CD4-positive, alpha-beta T cell treated with Interleukin-15 for 1 hour (primary cell): ENCODE measurements at places on chromosomes 2 and 18.

DNA sequence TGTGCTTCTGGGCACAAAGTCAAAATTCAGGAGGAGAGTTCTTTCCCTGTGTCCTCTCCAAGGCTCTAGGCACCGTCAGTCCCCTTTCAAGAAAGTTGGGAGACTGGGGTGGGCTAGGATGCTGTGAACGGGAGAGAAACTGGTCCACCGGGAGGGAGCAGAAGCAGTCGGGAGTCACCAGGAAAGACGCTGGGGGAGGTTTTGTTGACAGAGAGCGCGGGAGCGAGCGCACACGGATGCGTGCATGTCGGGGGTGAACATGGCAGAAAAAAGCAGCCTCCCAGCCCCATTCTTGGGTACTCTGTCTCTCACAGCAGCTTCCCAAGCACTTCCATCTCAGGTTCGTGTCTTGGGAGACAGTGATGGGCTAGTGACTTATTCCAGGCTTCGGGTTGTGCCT lies 97.1 kb upstream of the PXDN start:
- DNase-seq = peak; percentile 2

GRCh38 chr18:70126832-70127231 lies 78.7 kb downstream of the RTTN start:
- no peak for DNase-seq

GRCh38 chr2:19207452-19207851 lies 151.0 kb downstream of the OSR1 start:
- no peak for DNase-seq

- DNase-seq = no peak
These were observed 53.1 kb upstream of the HS6ST1 start for GRCh38 chr2:128371648-128372345.

- no peak for DNase-seq
These were observed 33.8 kb downstream of the SMC6 start for GRCh38 chr2:17719562-17720371.

DNA sequence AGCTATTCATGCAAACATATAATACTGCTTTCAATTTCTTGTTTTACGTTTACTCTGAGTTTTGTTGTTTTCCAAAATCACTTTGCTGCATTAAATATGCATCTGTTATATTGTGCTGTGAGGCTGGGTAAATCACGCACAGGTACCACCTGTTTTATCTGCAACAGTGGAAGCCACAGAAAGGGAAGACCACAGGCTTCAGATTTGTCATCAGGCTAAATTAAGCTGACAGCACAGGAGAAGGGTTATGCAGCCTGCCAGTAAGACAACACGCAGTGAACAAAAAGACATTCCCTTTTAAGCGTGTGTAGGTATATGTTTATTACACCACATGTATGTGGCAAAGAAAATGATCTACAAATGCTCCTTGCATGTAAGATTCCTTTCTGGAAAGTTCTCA lies 38.2 kb downstream of the ZNF516 start:
- no peak for DNase-seq

DNA sequence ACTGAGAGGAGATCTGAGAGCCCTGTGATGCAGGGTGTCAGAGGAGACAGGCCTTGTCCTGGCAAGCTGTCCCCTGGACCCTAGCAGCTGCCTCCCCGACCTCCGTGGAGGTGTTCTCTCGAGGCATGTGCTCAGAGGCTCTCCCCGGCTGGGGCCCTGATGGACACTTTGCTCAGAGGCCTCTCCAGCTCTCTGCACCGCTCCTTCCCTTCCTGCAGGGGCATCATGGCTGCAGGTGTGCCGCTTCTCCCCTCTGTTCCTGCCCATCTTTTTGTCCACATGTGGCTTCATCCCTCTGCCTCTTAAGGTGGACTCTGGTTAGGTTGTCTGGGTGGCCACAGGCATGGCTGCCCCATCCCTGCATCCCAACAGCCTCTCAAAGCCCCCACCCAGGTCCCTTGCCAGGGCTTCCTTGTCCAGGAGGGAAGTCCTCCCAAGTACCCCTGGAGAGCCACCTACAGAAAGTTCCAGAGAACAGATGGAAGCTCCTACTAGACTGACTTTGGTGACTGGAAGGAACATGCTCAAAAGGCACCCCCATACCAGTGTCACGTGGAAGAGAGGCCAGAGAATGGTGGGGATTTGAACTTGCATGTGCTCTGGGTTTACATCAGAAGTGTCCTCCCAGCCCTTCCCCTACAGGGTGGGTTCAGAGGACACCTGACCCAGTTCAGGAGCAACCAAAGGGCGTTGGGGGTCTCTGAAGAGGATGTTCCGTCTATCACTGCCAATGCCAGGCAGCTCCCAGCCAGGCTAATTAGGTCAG lies 120.4 kb downstream of the KLHL29 start:
- DNase-seq = no peak

- no peak for DNase-seq
These were observed 26.1 kb downstream of the MPHOSPH10 start for GRCh38 chr2:71156573-71156972.

DNA sequence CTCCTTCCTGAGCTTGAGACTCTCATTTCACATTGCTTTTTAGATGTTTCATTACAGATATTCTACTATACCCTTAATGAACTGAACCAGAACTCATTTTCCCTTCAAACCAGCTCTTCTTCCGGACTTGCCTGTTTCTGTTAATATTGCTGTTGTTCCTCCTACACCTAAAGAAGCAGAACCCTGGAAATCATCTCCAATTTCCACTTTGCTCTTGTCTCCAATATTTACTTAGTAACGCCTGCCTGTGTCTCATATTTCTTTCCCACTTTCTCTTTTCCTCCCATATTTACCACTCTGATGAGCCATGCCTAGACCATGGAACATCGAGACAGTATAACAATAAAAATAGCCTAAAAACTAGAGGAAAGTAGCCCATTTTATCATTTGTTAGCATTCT lies 17.9 kb upstream of the GMCL1 start:
- DNase-seq = no peak

- no peak for DNase-seq
These were observed 438.4 kb downstream of the EIPR1 start for GRCh38 chr2:2939078-2939795.

DNA sequence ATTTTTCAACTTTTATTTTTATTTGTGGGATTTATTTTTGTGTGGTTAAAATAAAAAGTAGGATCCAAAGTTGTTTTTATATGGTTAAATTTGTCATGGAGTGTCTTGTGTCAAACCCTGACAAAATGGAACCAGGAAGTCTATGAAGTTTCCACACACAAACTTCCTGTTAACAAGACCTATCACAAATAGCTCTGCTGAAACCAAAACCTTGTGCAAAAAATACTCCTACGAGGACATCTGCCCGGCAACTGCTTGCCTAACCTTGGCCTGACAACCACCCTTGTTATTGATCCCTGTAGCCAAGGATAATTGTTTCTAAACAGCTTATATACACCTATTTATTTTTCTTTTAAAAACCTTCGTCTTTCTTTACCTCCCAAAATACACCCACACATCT lies 389.6 kb downstream of the TRIB2 start:
- no peak for DNase-seq

- no peak for DNase-seq
These were observed 135.0 kb upstream of the ARL4C start for GRCh38 chr2:234631646-234632514.

- no peak for DNase-seq
These were observed 38.7 kb upstream of the SERTAD2 start for GRCh38 chr2:64692401-64692800.

- DNase-seq = no peak
These were observed 145.0 kb downstream of the HDAC4 start for GRCh38 chr2:239255628-239256349.

DNA sequence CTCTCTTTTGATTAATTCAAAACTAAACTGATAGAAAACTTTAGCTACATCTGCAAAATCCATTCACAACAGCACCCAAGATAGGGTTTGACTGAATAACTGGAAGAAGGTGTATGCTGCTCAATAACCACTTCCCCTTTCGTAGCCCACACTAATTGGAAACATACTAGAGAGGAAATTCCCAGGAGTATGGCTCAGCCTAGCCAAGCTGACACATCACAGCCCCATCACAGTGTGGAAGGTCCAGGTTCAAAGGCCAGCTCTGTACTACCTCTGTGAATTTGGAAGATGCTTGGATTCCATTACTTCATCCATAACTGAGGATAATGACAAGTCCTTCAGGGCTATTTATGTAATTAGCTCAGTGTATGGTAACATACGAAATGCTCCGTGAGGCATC lies 185.4 kb downstream of the FBXO15 start:
- DNase-seq = no peak

DNA sequence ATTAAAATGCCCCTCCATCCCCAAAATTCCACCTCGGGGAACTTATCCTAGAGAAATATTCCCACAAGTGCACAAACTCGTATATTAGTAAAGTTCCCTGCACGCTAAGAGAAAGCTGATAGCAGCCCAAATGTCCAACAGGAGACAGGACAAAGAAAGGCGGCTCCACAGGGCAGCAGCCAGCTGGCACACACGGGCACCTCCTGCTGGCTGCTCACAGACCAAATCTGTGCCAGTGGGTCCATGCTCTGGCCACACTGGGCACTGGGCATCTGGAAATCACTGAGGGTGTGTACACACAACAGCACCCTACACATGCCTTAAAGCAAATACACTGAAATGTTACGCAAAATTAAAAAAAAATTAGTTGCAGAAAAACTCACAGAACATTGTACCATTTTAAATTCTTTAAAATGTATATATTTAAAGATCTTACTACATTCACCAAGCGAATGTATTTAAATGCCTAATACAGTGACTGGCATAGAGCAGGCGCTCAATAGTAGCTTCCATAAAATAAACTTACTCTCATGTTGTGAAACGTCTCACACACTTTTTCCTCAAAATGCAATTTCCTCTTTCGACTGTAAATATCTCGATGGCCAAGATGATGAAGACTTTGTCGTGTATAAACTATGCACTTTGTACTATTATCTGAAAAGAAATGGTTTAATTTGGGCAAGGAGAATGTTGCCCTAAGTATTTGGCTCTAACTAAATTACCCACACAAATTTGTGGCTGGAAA lies 19.4 kb downstream of the ZNF516 start:
- DNase-seq = no peak

DNA sequence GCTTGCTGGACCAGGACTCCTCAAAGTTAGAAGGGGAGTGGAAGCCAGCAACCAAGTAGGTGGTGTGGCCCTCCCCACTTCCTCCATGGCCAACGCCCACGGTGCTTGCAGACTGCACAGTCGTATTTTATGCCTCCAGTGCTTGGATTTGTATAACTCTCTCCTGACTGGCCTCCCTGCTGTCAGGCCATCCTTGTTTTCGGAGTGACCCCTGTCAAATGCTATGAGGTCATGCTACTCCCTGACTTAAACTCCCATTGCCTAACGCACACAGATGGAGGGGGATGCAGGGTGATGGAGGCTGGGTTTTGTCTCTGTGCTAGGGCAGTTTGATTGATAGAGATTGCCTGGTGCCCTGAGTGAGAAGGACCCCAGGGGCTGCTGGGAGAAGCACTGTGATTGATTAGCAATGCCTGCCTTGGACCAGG lies 36.1 kb downstream of the GLI2 start:
- DNase-seq = no peak

GRCh38 chr2:160246356-160246755 lies 46.3 kb upstream of the ITGB6 start:
- no peak for DNase-seq

GRCh38 chr2:241817126-241817820 lies 8.3 kb downstream of the NEU4 start:
- no peak for DNase-seq

GRCh38 chr2:183995632-183996031 lies 602.7 kb upstream of the ZNF804A start:
- no peak for DNase-seq
